ENCODE measurements at places on chromosomes 5 and 9.

GRCh38 chr5:135604056-135604455 is 25.3 kb upstream of the CXCL14 start:
- DNase-seq, result no peak

GRCh38 chr9:95584176-95584575 is 67.4 kb upstream of the PTCH1 start:
- DNase-seq, result no peak

DNA sequence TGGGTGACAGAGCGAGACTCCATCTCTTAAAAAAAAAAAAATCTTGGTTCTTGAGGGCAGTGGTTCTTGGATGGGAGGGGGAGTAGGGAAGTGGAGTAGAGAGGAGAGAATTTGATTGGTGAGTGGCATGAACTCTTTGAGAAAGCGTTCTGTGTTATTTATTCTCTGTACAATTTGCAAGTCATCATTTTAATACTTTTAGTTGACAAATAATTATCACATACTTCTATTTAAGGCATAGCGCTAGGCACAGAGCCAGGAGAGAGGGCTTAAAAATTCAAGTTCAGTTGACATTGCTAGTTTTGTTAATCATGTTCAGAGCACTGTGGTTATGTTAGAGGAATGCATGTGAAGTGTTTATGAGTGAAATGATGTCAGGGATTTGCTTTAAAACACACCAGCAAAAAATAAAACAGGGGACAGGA is 24.6 kb downstream of the HSDL2 start:
- no peak for DNase-seq

GRCh38 chr5:121429761-121430160 is 421.9 kb upstream of the FTMT start:
- DNase-seq, result no peak

GRCh38 chr5:89823046-89823445 is 586.5 kb downstream of the CETN3 start:
- DNase-seq, result no peak

- no peak for DNase-seq
Measured at GRCh38 chr5:154059039-154059430, 20.3 kb downstream of the MFAP3 start.

GRCh38 chr9:37801287-37801850 is 772 bp downstream of the DCAF10 start:
- DNase-seq, result no peak

DNA sequence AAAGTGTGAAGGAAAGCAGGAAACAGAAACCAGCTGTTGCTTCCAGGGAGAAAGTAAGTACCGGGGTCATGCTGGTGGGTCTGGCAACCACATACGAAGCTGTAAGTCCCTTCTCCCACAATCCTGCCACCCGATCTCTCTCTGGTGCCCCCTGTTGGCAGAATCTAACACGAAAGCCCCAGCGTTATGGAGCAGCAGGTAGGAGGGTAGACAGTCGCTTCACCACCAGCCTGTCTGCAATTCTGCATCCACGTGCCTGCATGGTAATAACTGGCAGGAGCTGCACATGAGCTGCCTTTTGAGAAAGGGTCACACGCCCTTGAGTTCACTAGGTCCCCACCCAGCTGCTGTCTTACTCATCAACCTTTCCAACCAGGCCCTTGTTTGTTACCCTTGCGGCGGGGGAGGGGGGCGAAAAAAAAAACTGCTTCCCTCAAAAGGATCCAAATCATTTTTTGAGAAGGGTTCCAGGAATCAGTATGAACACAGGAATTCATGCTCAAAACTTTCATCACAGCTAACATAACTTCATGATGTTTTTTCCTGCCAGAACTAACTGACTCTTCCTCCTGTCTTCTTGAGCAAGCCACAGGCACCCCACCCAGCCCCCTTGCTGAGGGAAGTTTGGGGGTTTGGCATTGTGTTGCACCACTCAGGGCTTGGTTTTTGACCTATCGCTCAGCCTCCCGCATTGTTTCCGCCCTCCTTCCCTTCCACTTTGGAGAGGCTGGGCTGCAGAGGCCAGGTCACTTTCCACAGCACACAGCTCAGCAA is 19.6 kb upstream of the TMEM252 start:
- DNase-seq, result peak; percentile 24

DNA sequence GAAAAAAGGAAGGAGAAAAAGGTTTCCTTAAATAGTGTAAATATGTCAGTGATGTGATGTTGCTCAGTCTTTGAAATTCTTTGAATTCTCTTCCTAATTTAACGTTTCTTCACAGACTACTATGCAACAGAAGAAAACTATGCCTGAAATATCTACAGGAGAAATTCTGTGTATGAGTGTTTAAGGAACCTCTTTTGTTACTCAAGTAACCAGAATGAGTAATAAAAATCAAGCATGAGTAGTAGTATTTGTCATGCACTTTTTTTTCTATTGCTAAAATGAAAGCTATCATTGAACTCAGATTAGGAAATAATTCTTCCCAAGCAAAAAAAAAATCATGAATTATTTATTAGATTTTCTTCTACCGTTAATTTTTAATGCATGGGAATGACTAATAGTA is 20.3 kb upstream of the THG1L start:
- DNase-seq, result no peak

DNA sequence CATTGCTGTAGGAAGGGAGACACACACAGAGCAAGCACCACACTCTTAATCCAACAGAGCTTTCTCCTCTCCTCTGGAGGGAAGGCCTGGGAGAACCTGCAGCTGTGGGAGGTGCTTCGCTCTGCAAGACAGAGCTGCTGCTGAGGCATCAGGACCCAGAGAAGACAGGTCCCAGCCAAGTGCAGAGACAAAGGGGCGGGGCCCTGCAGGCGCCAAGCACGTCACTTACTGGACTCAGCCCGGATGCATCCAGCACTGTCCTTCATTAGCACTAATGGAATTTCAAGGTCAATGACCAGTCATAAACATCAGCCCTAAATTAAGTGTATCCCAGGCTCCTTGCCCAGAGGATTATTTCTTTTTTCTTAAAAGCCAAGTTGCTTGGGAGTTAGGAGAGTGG is 337.1 kb upstream of the PANK3 start:
- DNase-seq, result no peak

GRCh38 chr5:173693670-173694069 is 77.2 kb upstream of the BOD1 start:
- DNase-seq, result no peak

DNA sequence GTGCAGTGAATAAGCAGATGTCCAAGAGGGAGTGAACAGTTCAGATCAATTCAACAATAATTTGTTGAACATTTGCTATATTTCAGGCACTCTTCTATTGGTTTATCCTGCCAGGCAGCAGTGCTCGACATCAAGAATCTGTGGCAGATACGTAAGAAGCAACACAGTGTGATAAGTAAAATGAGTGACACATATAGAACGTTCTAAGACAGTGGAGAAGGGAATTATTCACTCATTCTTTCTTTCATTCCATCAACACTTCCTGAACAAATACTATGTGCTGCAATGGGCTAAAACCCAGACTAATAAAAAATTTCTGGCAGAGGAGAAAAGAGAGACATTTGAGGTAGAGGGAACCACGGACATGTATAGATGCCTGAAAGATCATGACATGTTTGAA is 89.9 kb upstream of the GLIS3 start:
- DNase-seq, result no peak

- no peak for DNase-seq
Measured at GRCh38 chr5:88889189-88890069, 6.4 kb upstream of the MEF2C start.

GRCh38 chr9:126114850-126115460 is 211.7 kb upstream of the MVB12B start:
- no peak for DNase-seq

GRCh38 chr5:76537073-76537543 is 86.1 kb downstream of the F2RL2 start:
- no peak for DNase-seq

DNA sequence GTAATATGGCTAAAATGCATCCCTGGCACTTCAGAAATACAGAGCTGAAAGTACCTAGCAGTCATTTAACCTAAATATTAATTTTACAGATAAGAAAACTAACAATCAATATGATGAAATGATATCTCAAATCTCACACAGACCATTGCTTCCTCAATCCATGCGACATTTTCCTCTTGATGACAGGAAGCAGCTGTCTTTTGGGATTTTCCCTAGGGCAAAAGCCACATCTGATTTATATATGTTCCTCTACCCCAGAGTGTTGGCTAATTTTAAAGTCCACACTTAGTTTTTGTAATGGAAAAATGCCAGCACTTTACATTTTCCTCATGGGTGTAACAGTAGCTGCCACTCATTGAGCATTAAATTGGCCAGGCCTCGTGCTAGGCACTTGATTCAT is 47.7 kb upstream of the ITGA1 start:
- DNase-seq, result no peak

DNA sequence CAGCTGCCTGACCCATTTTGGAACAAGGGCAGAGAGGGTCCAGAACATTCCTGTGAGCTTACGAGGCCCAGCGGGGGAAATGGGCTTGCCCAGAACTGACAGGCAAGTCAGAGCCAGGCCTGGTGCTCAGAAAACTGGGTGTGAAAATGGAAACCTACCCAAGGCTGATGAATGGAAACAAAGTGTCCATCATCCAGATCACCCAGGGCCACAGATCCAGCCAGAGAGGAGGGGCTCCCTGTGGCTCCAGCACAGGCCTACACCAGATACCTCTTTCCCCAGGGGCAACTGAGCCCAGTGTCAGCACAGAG is 3.1 kb downstream of the CLTB start:
- no peak for DNase-seq

DNA sequence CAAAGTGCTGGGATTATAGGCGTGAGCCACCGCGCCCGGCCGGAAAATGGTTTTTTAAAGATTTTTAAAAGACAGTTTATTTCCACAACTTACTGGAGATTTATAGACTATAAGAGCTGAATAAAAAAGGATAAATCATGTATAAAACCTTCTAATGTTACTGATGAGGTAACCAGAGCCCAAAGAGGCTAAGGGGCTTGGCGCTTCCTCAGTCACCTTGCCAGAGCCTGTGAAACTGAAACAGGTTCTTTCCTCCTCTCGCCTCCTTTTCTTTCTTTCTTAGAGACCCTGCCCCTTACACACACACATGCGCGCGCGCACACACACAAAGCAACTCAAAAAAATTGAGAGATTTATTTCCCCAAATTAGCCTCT is 69.8 kb downstream of the HSD17B3 start:
- DNase-seq, result no peak

- no peak for DNase-seq
Measured at GRCh38 chr5:142492781-142493281, 168.0 kb upstream of the SPRY4 start.

- no peak for DNase-seq
Measured at GRCh38 chr5:114223866-114224265, 138.0 kb upstream of the KCNN2 start.

DNA sequence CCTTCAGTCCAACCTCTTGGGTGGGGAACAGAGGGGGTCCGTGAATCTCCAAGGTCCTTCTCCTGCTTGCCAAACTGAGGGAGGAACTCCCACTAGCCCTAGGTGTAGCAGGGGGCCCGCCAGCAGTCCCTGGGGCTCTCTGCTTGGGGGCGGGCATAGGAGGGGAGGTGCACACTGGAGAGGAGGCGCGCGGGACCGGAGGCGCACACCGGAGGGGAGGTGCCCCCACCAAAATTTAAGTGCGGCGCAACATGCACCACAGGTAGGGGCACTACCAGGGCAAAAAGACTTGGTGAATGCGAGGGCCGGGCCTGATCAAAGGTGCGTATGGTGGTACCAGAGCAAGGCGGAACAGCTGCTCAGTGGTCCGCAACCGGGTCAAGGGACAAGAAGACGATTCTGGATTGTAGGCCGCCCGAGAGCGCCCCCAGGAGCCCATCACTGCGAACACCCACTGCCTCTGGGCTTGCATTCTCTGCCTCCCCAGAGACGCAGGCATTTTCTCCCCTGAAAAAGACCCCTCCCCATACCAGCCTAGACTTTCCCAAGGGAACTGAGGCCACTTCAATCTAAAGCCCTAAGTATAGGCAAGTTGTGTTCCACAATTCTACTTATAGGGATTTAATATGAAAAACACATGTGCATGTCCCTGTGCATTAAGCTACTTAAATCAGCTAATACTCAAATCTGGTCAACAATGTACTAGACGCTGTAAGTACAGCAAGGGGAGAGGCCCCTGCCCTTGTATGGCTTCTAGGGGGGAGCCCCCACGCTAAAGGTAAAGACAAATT is 50.6 kb downstream of the TGFBI start:
- no peak for DNase-seq

GRCh38 chr5:87404359-87404758 is 8.4 kb downstream of the CCNH start:
- no peak for DNase-seq

DNA sequence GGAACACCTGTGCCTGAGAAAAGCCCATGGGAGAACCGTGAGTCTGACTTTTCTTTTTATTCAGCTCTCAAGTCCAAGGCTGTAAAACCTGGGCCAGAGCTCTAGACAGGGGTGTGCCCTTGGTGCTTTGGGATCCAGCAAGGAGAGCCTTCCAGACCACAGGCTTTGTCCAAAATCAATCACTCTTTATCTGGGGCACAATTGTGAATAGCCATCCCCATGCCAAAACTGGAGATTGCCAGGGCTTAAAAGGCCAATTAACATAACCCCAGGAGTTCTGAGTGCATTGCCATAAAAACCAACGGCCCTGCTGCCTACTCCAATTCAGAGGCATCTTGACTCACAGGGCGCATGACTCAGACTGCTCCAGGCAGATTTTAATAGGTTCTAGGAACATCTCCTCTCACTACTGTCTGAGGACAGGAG is 391.8 kb downstream of the ARHGEF28 start:
- DNase-seq, result no peak

DNA sequence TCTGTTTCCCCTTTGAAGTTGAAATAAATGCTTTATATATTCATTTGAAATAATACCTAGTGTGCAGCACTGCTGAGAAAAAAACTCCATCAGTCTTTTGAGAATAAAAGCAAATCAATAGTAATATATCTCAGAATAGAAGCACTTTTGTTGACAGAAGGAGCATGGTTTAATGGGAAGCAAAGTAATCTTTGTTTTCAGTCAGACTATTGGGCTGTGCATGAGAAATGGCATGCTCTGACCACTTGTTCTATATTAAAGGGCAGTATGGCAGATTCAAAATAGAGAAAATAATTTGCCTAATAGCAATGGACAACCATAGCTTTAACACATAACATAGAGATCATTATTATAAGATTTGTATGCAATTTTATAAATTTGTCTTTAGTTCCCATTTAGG is 12.4 kb downstream of the CDH10 start:
- DNase-seq, result no peak

DNA sequence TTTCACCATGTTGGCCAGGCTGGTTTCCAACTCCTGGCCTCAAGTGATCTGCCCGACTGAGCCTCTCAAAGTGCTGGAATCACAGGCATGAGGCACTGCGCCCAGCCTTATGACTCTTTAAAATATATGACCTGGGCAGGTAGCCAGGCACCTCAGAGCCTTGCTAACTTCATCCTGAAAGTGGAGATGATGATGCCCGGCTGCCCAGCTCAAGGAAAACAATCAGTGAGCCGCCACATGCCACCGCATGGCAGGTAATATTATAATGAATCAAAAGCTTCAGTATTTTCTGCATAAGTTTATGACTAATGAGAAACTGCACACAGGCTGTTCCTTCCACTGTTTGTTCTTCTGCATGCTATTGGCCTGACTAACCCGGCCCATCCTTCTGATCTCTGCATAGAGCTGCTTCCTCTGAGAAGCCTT is 30.4 kb upstream of the DMRT1 start:
- no peak for DNase-seq

- no peak for DNase-seq
Measured at GRCh38 chr9:113355040-113355596, 5.8 kb downstream of the BSPRY start.

Data from T-helper 9 cell (primary cell).